ENCODE measurements at places on chromosomes 6 and 20. TPM values are rescaled to one million over a fixed set of nuclear protein-coding genes. Genes with fewer than 3 reads are reported as not detected.

The FABP7 gene
- total RNA-seq, result 17.3 TPM

GRCh38 chr20:8228315-8228714 lies 96.2 kb downstream of the PLCB1 start:
- no peak for DNase-seq

- no peak for DNase-seq
Observed at GRCh38 chr6:90978046-90978445, 391.2 kb upstream of the MAP3K7 start.

- peak; percentile 72 for DNase-seq
Observed at GRCh38 chr6:168131464-168132415, 52.7 kb upstream of the FRMD1 start.

The CYP39A1 gene
- 11.8 TPM for total RNA-seq

DNA sequence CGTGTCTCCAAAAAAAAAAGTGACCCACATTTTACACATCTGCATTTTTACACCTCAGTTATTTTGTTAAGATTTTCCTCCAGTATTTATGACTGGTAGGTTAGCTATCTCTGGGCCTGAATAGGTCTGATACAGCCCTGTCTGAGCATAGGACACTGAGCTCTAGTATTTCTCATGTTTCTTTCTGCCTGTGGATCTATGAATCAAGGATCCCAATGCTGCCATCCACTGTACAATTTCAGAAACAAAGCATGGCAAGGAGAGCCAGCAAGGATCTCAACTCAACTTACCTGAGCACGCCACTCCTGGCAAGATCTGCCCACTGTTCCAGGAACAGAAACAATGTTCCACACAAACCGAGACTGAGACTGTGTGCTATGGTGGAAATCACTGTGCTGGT lies 36.4 kb upstream of the ENPP5 start:
- no peak for DNase-seq

Data from umbilical cord (tissue), 2 donors.